ENCODE measurements at places on chromosomes 12 and 14. TPM values are rescaled to one million over a fixed set of nuclear protein-coding genes. Genes with fewer than 3 reads are reported as not detected.

Gene EML1
- 35.9 TPM for total RNA-seq

Gene PKP2
- 7.6 TPM for total RNA-seq

Gene SDSL
- 22.8 TPM for total RNA-seq

Gene ITPR2
- 56.9 TPM for total RNA-seq

Gene OTOGL
- 0.47 TPM for total RNA-seq

Gene HOXC6
- total RNA-seq = 22.0 TPM

Gene C12orf50
- total RNA-seq = 0.13 TPM

Gene AKAP6
- 10.5 TPM for total RNA-seq

Gene ZC3H14
- total RNA-seq = 49.7 TPM

All from kidney (tissue), 22 donors.